ENCODE measurements at places on chromosomes 1 and 21.
A peak's percentile ranks its signal among the peaks of the same experiment; 100 is the strongest.

GRCh38 chr1:42282024-42282579 is 52.9 kb downstream of the FOXJ3 start:
- DNase-seq, result peak; percentile 56

DNA sequence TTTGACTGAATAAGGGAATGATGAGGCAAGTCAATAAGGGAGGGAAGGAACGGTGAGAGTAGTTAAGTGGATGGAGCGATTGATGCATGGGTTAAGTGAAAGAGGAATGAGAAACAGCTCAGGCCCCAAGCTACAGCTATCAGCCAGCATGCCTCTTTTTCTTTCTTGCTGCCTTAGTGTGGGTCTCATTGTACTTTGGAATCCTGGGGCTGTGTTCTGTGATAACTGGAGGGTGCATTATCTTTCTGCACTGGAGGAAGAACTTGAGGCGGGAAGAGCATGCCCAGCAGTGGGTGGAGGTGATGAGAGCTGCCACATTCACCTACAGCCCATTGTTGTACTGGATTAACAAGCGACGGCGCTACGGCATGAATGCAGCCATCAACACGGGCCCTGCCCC is 1.0 kb downstream of the TEX38 start:
- DNase-seq, result no peak

DNA sequence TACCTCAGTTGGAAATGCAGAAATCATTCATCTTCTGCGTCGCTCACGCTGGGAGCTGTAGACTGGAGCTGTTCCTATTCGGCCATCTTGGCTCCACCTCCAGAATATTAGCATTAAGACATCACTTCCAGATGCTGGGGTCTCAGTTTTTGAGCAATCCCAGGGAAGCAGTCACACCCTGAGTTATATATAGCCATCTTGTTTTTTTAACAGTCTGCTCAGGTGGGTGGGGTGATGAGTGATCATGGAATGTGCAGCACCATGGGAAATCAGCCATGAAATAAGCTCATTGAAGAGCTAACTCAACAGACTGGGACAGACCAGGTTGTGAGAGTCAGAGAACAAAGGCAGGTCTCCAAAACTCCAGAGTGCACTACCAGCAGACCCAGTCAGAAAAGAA is 27.0 kb upstream of the HMGB4 start:
- no peak for DNase-seq

DNA sequence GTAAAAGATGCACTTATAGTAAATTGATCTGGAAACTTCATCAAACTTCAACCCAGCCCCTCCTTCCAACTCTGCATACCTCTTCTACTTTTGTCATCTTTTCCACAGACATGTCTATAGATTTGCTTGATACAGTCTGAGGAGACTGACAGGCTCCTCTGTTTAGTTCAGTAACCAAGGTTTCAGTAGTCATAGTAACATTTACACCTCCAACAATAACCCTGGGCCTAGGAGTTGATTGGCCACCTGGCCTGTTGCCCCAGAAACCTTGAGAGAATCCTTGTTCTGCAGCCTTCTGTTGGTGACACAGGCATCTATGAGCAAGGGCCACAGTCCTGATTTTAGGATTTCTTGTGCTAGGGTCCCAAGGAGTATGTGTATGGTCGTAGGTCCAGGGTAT is at the start of gene CFAP141:
Gene CFAP141, minus strand, starts transcription at position 138 of the 400 bp plus-strand sequence. Its CDS starts 26 bp downstream, at position 112.
- no peak for DNase-seq

DNA sequence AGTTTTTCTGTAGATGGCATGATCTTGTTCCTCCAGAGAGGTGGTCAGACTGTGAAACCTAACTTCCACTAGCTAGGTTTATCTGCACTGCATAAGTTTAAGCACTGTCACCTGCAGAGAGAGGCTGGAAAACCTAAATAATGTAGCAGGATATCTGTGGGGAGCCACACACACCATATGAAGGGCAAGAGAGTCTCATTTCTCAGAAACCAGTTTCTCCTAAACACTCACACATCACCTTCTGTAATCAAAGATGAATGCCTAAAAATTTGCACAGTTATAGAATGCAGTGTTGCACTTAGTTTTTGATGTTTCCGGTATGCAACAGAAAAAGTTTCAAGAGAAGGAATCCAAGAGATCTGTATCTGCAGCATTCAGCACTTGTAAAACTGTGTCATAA is 654.6 kb downstream of the ADGRL2 start:
- DNase-seq, result no peak

DNA sequence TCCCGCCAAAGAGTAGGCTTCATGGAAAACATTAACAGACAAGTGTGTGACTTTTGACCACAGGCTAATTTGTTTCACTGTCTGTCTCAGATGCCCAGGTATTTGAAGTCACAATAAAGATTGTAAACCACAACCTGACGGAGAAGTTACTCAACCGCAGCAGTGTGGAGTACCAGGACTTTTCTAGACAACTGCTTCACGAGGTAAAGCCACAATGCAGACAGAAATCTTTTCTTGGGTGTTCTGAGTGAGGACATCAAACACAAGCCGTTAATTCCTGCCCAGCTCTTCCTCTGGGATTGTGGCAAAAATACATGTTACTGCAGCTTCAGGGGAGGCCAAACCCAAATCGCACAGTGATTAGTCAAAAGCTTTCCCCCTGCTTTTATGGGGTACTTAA is 31.0 kb downstream of the UMODL1 start:
- no peak for DNase-seq

- DNase-seq, result no peak
Measured at GRCh38 chr1:171954361-171954760, 113.1 kb downstream of the DNM3 start.

- no peak for DNase-seq
Measured at GRCh38 chr1:115458426-115459114, 120.5 kb upstream of the NGF start.

DNA sequence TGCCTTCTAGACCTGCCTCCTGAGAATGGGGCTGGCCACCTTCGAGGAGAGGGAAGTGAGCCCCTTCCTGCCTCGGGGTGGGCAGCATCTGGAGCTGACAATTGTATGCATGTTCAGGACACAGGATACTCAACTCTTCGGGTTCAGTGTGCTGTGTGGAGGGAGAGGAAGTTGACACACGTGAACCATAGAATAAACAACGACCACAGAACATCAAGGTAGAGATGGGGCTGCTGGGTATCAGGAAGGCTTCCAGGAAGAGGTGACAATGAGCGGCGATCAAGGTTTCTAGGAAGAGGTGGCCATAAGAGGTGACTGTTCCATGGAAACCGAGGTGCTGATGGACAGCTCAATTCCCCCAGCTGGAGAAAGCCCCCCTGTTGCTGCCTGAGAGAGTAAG is 22.0 kb downstream of the UBIAD1 start:
- DNase-seq, result no peak

GRCh38 chr1:70358921-70359564 is 4.5 kb upstream of the ANKRD13C start:
- no peak for DNase-seq

DNA sequence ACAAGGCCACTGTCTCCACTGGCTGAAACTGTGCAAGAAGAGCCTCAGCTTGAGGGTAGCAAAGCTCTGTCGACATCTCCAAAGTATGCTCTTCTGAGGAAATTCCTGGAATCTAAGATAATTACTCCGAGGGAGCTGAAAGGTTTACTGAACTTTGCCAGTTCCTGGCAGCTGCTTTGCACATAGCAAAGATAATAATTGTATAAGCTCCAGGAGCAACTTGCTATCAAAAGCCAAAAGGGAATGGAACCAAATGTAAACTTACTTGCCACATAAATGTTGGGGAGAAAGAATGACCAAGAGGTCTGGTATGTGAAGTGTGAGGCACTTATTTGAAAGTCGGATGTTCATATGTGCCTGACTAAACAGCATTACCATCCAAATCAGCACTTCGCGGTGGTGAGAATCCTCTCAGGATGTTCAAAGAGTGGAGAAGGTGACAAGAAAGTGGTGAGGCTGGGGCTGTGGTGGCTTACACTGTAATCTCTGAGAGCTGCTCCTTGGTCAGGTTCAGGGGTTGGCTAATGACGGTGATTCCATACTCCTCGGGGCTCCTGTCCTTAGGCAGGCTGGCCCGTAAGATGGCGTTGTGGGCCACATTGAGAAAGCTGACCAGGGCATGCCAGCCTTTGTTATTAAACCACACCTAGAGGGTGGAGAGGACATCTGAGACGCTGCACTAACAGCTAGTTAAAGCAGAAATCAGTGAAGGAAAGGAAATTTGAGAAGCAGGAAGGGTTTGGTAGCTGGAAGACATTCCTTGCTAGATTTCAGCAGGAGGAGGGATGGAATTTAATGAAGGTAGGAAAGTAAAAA is 100.0 kb downstream of the ABCA4 start:
- DNase-seq, result no peak

GRCh38 chr1:209989525-209989924 is 51.5 kb downstream of the SYT14 start:
- DNase-seq, result peak; percentile 5

- DNase-seq, result no peak
Measured at GRCh38 chr21:44686843-44687561, 5.0 kb upstream of the KRTAP12-1 start.

DNA sequence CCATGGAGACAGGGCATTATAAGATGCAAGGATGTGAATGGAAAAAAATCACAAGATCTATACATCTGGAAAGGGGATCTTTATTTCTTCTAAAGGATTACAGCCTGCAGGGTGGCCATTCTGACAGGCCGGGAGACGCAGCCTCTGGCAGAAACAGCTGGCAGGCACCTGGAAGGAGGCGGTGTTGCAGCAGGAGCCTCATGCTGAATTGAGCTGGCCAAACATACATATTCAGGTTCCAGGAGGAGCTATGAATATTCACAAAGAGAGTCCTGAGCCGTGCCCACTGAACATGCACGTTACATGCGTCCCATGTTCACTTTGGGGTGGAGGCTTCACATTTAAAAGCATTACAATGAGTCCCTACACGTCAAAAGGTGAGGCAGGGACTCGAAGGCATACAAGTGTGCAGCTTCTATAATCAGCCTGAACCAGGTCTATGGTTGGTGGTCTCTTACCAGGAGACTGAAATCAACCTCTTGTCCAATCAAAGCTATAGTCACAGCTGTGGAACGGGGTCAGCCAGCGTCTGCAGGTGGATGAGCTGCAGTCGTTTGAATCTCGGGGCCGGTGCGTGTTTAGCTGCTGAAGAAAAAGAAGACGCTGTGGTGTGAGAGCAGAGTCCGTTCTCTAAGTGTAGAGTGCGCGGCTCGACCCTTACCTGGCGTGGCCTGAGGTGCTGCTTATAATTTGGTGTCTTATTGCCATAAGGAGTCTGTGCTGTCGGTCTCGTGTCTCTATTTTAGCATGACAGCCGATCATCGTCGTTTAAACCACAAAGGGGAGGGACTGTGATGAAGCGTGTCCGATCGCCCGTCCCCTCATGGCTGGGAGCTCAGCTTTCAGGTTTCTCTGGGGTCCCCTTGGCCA is 183.0 kb downstream of the ETS2 start:
- DNase-seq, result no peak

GRCh38 chr1:43994794-43995790 is 3.7 kb downstream of the CCDC24 start:
- DNase-seq, result no peak

GRCh38 chr1:188154196-188154595 is 1325.4 kb downstream of the PLA2G4A start:
- DNase-seq, result no peak

GRCh38 chr1:95352767-95353166 is 118.8 kb downstream of the RWDD3 start:
- DNase-seq, result no peak

DNA sequence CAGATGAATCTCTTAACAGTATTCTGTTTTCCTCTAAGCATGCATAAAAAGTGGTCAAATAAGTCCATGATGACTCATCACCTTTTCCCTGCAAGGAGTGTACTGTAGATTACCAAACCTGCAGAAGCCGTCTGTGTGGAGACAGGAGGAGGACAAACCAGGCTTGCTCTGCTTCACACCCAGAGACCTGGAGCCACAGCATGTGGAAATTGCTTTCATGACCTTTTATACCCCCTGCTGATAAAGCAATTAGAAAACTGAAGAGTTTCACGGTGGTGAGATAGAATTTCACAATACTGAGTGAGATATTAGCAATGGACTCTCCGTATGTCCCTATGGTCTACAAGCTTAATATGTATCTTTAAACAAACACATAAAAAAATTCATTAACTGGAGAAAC is 9.4 kb downstream of the CORT start:
- DNase-seq, result no peak

DNA sequence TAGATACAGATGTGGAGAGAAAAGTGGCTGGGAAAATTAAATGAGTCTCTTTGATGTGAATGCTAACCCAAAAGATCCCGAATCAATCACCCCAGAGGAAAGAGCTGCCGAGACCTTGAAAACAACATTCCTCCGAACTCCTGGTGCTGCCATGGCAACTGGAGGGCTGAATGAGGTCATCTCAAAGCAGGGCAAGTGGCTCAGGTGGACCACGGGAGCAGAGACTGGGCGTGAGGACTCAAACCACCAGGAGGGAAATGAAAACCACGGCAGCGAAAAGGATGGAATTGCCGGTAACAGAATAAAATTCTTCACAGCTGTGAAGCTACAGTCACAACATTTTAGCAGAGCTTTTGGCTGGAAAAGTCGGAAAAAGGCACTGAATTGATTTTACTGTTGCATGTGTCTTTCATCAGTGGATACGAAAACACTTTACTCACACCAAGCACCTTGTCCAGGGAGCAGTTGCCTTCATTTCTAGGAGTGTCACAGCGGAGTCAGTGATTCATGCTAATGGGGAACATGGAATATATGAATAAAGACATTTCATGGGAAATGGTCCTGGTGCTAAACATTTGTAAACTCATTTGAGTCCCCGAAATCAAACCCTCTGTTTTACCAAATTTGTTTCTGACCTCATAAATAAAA is 23.2 kb upstream of the BECN2 start:
- DNase-seq, result peak; percentile 51

DNA sequence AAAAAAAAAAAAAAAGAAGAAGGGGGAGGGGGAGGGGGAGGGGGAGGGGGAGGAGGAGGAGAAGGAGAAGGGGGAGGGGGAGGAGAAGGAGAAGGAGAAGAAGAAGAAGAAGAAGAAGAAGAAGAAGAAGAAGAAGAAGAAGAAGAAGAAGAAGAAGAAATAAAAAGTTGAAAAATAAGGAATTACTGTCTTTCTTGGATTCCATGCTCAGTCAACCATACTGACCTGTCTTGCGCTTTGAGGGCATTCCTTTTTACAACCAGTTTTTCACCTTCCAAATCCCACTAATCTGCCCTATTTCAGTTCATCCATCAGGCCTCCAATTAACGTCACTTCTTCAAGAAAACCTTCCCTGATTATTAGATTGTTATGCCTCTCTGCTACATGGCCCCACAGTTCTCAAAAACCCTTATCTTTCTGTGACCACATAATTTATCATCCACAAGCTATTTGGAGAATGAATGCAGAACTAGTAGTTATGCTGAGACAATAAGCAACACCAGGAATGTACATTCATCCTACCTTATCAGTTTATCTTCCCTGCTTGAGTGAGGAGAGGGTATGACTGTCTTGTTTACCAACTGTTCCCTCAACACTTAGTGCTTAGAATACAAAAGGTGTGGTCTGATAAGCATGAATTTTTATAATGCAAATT is 57.5 kb upstream of the GUCA2A start:
- no peak for DNase-seq

DNA sequence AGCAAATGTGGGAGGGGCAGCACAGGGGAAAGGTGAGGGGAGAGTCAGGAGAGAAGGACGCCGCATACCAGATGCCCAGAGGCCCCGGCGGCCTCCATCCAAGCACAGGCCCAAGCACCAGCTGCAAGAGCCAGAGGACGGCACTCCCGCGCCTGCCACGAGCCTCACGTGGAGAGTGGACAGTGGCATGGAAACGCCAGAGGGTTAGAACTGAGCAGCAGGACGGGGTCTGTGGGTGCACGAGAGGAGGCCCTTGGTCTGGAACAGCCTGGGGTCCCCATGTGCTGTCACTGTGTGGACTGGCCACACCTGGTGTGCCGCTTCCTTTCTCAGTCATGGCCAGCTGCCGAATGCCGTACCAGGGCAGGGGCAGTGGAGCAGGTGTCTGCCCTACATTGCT is 68.7 kb downstream of the AGPAT3 start:
- no peak for DNase-seq

GRCh38 chr1:226813671-226814591 is 56.5 kb upstream of the PSEN2 start:
- no peak for DNase-seq

Measured in cerebellar nuclear complex (tissue), 1 donor.